ENCODE measurements at places on chromosomes 12 and 14.

- no peak for DNase-seq
Observed at GRCh38 chr12:64893961-64894360, 69.5 kb downstream of the TBC1D30 start.

GRCh38 chr14:56976211-56976610, 165.9 kb upstream of the OTX2 start:
- DNase-seq: no peak

GRCh38 chr12:94262228-94263010, 114.0 kb downstream of the PLXNC1 start:
- no peak for DNase-seq

DNA sequence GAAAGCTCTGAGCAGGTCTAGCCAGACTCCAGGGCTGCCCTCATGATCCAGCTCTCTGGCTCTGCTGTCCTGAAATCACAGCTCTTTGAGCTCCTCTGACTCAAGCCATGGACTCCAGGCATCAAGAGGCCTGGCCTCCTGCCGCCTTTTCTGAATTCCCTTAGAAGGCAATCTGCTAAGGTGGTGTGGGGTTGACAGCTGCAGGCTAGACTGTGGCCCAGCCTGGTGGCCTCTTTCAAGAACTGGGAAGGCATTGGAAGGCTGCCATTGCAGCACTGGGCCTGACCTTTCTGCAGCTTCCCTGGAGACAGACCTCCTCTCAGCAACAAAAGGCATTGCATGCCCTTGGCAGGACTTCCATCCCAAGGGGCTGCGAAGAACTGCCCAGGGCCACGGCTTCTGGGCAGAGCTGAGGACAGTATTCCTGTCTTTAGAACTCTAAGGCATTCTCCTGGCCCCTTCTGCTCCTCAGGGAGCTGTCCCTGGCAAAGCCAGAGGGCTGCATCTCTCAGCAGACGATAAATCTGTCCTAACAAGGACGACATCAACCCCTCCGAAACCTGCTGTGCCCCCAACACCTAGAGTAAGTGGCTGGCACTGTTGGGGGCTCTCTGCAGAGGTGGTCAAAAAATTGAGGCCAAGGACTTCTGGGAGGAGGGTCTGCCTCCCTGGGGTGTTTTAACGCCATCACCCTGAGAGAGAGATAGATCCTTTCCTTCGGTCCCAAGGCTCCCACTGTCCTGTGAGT, 115.6 kb downstream of the RBM19 start:
- DNase-seq: no peak

GRCh38 chr12:87136330-87136976, 880.3 kb upstream of the MGAT4C start:
- no peak for DNase-seq

GRCh38 chr12:43216490-43216889, 335.5 kb downstream of the ADAMTS20 start:
- no peak for DNase-seq

GRCh38 chr14:77738559-77739250, 22.3 kb downstream of the SNW1 start:
- no peak for DNase-seq

DNA sequence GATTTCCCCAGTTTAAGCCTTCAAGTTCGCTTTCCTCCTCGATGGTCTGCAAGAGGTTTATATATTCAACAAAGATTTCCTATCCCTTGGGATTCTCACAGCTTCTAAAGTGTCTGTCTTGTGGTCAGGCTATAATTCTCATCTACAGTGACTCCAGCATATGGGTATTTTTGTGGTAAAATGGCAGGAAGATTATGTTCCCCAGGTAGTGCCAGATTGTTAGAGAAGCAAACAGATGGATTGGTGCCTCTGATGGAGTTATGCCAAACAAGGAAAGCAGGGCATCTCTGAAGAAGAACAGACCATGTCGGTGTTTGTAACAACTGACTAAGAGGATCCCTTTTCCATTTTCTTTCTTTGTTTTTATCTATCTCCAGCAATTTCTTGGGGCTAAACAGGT, 5.5 kb upstream of the CCDC175 start:
- no peak for DNase-seq

- no peak for DNase-seq
Observed at GRCh38 chr12:56908136-56908535, 26.1 kb downstream of the SDR9C7 start.

GRCh38 chr12:12881151-12881909, 10.0 kb upstream of the GPRC5A start:
- peak; percentile 40 for DNase-seq

DNA sequence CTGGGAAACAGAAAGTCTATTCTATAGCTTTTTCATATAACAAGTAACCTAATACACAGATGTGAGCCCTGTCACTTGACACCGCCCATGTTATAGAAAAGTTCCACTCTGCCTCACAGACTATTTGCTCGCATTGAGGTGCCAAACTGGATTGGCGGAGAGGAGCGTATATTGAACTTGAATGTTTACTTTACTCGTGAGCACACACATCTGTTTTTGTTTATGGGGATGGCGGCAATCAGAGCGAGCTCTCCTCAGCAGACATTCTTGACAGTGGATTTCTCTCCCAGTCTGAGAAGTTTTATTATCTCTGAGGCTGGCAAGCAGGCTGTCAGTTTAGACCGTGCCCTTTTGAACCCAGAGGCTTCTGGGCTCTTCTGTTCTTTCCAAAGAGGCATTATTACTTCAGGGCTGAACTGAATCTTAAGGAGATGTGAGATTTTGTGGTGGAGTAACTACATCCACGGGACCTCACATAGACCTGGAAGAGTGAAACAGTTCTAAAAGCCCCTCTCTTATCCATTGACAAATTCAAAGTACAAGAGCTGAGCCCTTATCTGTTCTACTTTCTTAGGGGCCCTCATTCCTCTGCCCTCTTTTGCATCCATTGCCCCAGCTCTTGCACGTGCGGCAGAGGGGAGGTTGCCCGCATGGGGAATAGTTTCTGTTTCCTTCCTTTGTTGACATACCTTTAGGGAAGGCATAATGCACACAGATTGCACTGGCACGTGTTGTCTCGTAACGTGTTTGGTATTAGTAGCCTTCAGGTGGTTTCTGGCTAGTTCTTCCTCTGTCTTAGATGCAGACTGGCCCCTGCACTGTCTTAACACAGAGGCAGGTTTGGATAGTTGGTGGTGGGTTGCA, 68.2 kb downstream of the DRAM1 start:
- DNase-seq: no peak

- DNase-seq: no peak
Observed at GRCh38 chr12:10741845-10742244, 18.7 kb upstream of the YBX3 start.

DNA sequence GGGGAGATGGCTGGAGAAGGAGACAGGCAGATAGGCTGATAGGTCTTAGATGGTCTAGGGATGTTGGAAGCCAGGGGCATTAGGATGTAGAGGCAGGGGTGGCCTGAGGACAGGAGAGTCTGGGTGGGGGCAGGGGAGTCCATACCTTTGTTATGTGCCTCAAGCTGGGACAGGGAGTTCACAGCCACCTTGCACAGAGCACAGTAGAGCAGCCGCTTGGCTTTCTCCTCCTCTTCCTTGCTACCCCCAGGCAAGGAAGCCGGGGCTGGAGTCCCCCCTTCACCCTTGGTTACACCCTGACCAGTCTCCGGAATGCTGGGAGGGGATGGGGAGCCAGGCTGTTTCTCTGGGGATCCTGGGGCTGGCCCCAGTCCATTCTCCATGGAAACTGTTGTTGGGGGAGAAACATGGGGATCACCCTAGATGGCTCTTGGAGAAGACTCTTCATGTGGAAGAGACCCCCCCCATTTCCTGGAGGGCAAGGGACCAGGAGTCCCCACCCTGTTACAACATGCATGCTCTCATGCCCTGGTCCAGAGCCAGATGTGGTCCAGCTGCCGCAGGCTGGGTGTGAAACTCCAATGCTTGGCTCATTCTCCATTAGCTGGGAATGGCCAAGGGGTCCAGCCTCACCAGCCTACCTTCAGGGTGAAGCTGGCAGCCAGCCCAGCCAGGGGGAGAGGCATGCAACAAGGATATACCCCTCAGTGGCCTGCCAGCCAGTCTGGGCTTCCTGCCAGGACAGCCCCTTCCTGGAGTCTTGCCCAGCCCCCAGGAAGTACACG, 7.2 kb upstream of the GPR84 start:
- DNase-seq: no peak

DNA sequence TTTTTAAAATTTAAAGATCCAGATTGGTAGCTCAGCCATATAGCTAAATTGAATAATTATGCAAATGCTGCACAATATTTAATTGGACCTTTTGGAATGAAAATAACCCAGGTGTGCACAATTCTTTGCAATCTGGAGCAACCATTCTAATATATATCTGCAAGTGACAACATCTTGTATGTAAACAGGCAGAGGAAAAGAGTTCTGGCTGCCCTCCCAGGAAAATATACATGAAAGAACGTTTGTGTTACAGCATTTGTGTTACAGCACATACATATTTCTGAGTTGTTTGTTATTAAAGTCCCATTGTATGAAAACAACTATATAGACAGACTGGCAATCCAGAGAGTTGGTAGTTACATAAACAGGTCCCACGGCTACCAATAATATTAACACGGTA, 377.5 kb downstream of the DIO2 start:
- DNase-seq: no peak

- DNase-seq: no peak
Observed at GRCh38 chr12:48128800-48129199, 9.6 kb downstream of the PFKM start.

GRCh38 chr12:32891956-32892355, 4.6 kb downstream of the PKP2 start:
- DNase-seq: peak; percentile 66

- DNase-seq: no peak
Observed at GRCh38 chr12:50065726-50066310, 8.4 kb downstream of the ASIC1 start.

DNA sequence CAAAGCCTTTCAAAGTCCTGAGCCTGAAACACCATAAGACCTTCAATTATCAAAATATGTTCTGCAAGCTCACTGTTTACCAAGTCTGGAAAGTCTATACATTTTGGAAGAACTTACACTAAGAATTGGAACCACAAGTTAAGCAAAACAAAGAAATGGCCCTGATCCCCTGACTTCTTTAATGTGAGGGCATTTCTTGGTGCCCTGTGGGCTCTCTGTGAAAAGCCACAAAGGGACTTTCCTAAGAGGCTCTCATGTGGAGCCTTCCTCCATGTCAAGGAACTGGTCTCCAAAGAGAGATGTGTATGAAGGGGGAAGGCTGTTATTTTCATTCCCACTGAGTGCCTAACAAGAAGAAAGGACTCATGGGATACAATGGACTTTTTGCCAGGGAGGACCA, 13.5 kb upstream of the MYH6 start:
- no peak for DNase-seq

GRCh38 chr14:61342486-61342885, 21.1 kb downstream of the PRKCH start:
- no peak for DNase-seq

DNA sequence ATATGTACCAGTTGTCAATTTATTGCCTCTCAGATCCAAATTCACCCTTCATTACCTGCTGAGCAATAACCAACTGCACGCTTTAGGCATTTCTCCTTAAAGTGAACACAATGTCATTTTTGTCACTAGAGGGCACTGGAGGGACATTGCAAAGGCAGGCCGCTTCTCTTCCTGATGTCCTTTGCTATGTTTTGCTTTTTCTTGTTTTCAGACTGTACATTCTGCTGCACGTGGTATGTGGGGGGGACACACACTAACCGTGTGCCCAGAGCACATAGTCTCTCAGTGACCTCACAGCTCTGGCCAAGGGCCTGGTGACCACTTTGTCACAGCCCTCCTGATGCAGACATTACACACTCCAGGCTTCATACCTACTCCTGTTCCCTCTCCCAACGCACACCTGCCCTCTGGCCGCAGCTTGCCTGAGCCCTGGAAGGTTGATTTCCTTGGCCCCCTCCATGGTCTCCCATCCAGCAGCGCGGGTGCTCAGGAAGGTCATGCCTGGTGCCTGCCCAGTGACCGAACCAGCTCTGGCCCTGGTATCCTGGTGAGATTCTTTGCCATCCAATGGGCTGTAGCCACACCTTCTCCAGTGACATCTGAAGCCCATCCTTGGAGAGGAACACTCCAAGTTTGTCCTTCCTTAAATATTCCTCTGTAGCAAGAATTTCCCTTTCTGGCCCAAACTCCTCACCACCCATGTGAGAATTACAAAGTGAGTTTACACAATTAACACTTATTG, 39.9 kb downstream of the MYO1H start:
- no peak for DNase-seq

DNA sequence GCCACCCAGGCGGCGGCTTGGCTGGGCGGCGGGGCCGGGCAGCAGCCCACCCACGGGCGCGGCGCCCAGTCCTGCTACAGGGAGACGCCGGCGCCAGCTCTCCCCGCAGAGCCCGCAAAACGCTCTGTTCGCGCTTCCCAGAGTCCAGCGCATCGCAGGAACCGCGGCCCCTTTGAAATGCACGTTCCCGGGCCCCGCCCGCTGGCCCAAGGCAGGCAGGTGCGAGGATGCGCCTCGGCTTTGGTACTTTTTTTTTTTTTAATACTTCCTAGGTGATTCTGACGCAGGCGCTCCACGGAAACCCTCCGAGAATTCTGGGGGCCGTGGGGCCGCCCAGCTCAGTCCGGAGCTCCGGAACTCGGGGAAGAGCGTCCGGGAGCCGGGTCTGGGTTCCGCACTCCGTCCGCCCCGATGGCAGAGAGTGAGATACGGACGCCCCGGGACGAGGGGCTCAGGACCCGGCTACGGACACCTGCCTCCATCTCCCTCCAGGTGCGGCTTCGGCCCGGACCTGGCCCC, 483 bp downstream of the POC1B start:
- no peak for DNase-seq

DNA sequence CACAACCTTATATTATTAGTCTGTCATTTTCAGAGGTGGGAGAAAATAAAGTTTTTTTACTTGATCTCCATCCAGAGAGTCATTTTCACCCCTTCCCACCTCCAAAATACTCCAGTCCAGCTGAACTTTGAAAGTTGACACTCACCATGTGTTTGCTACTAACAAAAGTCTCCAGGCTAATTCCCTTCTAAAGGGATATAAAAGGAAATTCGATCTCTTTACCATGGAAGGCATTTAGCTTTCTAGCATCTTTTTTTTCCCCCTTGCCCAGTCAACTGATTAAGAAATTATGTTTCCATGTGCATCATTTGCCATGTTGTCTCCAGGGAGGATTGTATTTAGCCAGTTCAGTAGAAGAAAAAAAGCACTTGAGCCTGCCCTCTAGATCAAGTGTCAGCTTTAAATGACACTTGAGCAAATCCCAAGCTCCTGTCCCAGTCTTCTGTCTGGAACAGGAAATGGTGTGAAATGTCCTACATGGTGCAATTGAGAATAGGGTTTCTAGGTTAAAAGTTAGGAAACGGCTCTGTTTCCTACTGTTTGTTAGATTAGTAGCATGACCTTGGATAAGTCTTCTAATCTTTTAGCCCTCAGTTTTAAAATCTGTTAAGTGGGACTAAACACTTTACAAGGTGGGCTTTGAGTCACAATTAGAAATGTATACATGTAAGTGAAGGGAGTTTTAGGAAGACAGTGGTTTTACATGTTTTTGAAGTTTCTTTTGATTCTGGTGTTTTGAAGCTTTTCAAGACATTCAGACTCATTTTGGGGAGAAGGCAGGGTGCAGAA, 67.2 kb downstream of the GNS start:
- DNase-seq: no peak

DNA sequence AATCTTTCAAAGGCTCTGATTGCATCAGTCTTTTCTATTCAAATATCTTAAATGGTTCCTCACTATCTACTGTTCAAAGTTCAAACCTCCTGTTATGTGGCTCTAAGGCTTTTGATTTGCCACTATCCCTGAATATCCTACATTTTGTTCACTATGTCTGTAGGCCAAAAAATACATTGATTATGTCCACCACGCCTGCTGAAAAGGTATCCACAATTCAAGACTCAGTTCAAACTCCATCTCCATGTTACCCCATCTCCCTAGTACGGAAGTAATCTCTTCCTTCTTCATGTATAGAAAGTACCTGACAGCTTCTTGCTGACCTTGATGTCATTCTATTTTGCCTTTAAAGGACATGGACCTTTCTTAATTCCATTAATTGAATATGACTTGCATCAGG, 24.8 kb downstream of the TAOK3 start:
- no peak for DNase-seq
